ENCODE measurements at places on chromosomes 2 and 18.

GRCh38 chr2:160747501-160748170 is 254.0 kb upstream of the RBMS1 start:
- DNase-seq = no peak

- DNase-seq = no peak
Observed at GRCh38 chr2:46701152-46701551, 214.5 kb downstream of the MCFD2 start.

DNA sequence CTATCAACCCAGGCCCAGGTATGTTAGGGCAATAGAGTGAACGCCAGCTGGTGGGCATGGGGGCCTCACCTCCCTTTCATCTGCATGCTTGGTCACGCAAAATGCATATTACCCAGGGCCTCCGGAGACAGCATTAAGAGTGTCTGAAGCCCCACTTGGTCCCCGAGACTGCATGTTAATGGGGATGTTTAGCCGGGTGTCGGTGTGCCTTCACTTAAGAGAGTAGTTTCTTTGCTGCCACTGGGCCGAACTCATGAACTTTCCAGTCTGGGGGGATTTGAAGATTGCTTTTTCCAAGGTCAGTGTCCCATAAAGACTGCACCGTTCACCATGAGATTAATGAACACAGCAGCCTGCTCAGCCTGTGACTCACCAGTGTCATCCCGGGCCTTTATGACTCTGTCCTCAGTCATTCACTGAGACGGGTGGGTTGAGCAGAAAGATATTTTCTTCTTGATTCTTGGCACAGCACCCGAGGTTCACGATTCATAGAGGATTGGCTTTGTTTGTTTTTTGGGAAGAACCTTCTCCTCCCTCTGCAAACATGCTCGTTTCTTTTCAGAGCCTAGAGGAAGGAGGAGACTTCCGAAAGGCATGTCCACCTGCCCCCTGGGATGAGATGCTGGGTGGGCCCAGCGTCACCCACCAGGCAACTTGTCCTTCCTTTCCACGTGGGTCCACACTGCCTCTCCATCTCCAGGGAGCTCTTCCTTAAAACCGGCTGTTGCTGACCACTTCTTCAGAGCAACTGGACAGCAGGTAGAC is 199.1 kb downstream of the GLI2 start:
- DNase-seq = no peak

- peak; percentile 19 for DNase-seq
Observed at GRCh38 chr2:163324677-163325076, 411.1 kb downstream of the FIGN start.

GRCh38 chr18:49459404-49460171 is 857 bp downstream of the DYM start:
- DNase-seq = peak; percentile 27

DNA sequence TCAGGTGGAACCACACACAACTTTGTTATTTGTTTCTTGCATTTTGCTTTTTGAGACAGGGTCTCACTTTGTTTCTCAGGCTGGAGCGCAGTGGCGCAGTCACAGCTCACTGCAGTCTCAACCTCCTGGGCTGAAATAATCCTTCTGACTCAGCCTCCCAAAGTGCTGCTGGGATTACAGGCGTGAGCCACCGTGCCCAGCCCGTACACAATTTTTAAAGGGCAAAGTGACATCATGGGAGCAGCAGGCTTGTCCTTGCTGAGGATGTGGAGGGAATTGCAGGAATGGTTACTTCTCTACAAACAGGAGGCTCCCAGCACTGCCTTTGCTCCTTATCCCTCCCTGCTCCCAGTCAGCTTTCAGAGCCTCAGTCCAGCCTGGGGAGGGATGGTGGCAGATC is 355.9 kb upstream of the KLHL29 start:
- peak; percentile 55 for DNase-seq

- DNase-seq = no peak
Observed at GRCh38 chr2:14756981-14757657, 124.6 kb downstream of the LRATD1 start.

DNA sequence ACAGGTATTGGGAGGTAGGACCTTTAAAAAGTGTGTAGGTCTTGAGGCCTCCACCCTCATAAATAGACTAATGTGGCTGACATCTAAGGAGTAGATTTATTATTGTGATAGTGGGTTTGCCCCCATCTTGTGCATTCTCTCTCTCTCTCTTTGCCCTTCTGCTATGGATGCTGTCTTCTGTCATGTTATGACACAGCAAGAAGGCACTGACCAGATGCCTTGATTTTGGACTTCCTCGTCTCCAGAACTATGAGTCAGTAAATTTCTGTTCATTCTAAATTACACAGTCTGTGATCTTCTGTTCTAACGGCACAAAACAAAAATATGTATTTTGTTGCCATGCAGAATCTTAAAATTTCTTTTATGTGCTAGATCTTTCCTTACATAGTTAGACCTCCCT is 66.9 kb downstream of the ATAD2B start:
- no peak for DNase-seq

DNA sequence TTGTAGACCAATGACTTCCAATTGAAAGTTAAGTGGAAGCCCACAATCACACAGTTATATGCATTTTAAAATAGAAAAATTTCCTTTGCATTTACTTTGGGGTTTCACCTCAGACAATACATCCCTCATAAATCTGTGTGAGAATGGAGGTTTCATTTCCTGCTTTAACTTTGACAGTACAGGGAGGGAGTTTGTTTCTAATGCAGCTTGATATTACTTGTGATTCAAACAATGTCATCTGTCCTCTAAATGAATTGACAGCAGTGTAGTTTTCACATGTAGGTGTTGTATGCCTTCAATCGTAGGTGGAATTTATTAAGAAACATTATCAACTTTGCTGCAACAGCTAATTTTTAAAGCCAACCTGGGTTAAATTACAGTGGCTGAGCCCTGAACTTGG is 75.2 kb downstream of the TMEFF2 start:
- no peak for DNase-seq

- no peak for DNase-seq
Observed at GRCh38 chr18:76281565-76281964, 213.5 kb downstream of the ZNF516 start.

- DNase-seq = no peak
Observed at GRCh38 chr18:35128675-35129074, 87.5 kb downstream of the MAPRE2 start.

DNA sequence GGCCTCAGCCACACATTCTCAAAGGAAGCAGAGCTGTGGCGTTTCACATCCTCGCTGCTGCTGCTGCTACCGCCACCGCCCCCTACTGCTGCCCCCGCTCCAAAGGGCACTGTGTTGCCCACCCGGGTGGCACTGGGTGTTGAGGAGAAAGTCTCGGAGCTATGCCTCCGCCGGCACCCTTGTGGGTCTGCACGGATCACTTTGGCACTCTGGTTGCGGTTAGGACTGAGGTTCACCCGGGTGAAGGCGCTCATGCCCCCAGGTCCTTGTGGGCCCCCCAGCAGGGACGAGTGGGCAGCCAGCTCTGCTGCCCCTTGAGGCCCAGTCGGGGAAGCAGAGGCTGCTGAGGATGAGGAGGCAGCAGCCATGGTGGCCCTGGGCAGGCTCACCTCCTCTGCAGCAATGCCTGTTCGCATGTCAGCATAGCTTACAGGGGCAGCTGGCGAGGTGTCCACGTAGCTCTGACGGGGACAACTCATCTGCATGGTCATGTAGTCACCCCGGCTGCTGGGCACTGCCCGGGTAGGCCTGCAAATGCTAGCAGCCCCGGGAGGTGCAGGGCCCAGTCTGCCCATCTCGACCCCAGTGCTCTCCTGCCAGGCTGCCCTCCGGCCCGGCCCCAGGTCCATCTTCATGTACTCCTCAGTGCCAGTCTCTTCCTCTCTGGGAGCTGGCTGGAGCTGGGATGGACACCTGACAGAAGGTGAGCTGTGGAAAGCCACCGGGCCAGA is 4.2 kb downstream of the IRS1 start:
- no peak for DNase-seq

GRCh38 chr2:96264656-96265348 is 995 bp downstream of the TMEM127 start:
- peak; percentile 36 for DNase-seq

DNA sequence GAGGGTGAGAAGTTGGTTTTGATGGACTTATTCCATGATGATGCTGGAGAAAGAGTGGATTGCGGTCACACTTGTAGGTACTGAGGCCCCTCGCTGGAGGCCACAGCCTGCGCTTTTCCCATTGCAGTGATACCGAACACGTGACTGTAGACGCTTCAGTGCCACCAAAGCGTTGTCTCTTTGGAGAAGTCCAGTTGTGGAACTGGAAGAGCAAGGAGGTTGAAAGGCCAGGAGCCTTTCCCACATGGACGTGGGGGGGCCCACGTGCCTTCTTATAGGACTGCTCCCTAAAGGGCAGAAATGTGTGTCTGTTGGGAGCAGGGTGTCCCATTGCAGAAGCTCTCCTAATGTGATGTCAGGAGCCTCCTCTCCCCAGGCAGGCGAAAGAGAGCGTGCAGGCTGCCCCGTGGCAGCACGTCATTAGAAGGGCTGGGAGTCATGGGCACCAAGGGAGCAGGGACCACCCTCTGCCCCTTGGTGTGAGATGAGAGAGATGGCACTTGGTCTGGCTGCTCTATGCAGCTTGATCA is 31.5 kb downstream of the LPIN1 start:
- no peak for DNase-seq

DNA sequence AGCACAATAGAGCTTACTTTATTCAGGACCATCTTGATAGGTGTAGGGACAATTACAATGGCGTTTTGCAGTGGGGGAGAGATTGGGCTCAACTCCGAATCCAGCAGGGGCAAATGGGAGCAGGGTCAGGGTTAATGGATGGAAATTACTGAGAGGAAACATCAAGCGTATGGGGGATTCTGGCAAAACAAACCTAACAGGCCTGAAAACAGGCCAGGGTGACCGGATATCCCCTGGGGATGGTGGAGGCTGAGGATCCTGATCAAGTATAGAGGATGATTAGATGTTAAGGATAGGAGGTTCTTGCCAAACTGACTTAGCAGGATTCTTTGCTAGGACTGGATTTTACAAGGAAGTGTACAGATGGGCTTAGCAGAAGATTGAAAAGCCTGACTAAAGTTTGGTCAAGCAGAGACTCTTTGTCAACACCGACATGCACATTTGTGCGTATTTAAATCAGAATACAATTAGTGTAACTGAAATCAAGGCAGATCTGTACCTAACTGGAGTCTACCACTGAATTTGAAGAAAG is 54.5 kb upstream of the GPR45 start:
- DNase-seq = no peak

DNA sequence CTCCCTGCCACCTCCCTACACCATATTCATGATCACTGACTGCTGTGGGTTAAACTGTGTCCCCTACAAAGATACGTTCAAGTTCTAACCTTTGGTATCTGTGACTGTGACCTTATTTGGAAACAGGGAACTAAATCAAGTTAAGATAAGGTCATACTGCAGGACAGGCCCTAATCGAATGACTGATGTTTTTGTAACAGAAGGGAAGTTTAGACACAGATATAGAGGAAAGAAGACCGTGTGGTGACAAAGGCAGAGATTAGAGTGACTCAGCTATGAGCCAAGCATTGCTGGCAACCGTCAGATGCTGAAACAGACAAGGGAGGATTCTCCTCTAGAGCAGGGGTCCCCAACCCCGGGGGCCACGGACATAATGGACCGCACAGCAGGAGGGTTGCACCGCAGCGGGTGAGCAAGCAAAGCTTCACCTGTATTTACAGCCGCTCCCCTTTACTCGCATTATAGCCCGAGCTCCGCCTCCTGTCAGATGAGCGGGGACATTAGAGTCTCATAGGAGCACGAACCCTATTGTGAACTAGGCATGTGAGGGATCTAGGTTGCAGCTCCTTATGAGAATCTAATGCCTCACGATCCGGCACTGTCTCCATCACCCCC is 28.9 kb upstream of the RNF152 start:
- DNase-seq = peak; percentile 95

DNA sequence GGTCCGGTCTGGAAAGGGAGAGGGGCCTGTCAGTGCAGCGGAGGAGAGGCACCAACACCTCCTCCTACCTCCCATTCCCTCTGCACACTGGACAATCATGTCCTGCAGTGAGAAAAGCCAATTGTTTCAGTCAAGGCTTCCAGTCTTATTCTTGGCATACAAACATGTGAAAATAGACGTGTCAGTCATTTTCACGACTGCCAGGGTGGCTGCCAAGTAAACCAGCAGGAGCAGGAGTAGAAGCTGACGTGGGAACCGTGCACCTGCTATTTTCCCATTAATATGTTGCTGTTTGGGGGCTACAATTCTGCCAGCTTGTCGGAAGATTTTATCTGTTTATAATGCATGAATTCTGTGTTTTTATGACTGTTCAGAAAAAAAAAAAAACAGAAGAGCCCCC is 202.3 kb downstream of the SPP2 start:
- no peak for DNase-seq

- no peak for DNase-seq
Observed at GRCh38 chr2:602571-603359, 74.4 kb downstream of the TMEM18 start.

- no peak for DNase-seq
Observed at GRCh38 chr18:51953521-51953920, 386.5 kb upstream of the DCC start.

DNA sequence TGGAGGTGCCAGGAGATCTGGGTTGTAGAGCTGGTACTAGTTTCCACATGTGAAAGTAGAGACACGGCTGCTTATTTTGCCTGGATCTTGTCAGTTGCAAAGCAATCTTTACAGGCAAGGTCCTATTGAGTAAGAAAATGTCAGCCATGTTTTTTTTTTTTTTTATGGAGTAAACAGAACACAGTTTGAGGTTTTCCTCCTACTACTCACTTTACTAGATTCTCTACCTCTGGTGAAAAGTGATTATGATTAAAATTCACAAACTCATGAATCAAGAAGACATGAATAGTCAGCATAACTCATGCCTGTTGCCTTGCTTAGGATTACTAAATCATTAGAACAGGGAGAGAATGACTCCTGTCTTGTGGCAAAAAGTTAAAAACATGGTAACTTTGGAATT is 70.1 kb upstream of the PNPT1 start:
- no peak for DNase-seq

- peak; percentile 89 for DNase-seq
Observed at GRCh38 chr2:10072656-10073480, 7.3 kb downstream of the CYS1 start.

- no peak for DNase-seq
Observed at GRCh38 chr18:23859466-23860336, 154.9 kb upstream of the TTC39C start.

- DNase-seq = no peak
Observed at GRCh38 chr2:96623116-96623515, 15.0 kb downstream of the KANSL3 start.

DNA sequence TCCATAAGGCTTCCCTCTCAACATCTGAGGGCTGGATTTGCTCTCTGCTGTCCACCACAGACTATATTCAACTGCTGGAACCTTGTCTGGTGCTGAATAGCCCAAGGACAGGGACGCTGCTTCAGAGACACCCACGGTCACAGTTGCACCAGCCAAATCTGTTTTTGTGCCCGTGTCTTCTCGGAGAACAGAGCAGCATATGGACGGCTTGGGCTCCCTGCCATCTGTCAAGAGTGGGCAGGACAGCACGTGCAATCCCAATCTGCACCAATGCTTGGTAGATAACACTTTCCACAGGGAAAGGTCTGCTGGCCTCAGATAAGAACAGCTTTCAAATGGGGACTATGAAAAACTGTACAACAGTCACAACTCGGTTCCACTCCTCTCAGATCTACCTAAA is 466.1 kb downstream of the TGIF1 start:
- no peak for DNase-seq

- no peak for DNase-seq
Observed at GRCh38 chr18:3238742-3239141, 8.9 kb upstream of the MYL12A start.

GRCh38 chr2:85457043-85457442 is 38.5 kb downstream of the SH2D6 start:
- DNase-seq = no peak
